ENCODE measurements at places on chromosomes 6 and 20.

GRCh38 chr6:154611241-154611640 lies 100.8 kb upstream of the CNKSR3 start:
- no peak for DNase-seq

DNA sequence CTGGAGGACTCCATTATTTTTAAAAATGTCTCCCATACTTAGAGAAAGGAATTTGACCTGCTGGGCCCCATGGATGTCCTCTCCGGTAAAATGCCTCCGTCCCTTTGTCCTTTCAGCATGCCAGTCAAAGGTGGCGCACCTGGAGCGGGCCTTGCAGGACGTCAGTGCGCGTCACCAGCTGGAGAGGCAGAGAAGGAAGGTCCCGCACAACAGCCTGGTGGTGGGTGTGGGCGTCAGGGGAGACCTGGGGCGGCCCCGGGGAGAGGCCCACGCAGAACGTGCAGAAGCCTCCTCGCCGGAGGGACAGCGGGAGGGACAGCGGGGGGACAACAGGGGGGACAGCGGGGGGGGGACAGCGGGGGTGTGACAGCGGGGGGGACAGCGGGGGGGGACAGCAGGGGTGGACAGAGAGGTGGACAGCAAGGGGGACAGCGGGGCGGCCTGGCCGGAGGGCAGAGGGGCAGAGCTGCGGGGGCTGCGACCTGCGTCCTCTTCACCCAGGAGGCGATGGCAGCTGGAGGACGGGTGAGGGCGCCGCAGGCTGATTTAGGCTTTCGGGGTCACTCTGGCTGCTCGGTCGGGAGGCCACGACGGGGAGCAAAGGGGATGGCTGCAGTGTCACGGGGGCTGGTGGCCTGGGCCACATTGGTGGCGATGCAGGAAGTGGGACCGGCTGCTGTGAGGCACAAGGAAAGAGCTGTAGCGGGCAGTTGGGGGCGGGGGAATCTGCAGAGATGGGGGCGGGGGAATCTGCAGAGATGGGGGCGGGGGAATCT lies 859 bp upstream of the KIF25 start:
- DNase-seq = no peak

- DNase-seq = no peak
Measured at GRCh38 chr6:4472222-4472621, 304.0 kb upstream of the CDYL start.

DNA sequence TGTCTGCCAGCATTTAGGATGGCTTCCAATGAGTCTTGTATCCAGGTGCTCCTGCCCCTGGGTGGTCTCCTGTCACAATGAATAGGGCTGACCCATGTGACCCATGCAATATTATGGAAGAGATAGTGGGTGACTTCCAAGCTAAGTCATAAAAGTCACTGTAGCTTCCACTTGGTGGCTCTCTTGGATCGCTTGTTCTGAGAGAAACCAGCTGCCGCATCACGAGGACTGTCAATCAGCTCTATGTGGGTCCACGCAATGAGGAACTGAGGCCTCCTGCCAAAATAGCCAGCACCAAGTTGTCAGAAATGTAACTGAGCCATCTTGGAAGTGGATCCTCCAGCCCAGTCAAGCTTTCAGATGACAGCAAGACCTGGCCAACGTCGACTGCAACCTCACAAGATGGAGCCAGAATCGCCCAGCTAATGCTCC lies 14.9 kb upstream of the MATN4 start:
- DNase-seq = no peak

DNA sequence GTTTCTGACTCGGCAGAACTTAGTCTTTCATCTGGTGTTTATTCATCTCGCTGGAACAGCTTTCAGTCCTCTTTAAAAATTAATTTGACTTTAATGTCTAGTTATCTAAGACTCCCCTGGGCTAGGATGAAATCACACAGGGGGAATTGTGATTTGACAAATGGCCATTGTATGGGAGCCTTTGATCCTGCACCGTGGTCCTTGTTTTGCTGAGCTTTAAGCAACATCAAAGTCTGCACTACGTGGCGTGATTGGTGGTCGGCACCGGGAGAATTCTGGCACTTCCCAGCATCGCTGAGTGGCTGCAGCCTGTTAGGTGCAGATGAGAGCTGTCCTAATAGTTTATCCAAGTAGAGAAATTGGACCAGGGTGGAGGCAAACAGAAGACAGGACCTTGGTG lies 146.9 kb downstream of the TBC1D7 start:
- no peak for DNase-seq

GRCh38 chr6:25524542-25524941 lies 127.5 kb upstream of the SCGN start:
- DNase-seq = no peak

GRCh38 chr6:4613795-4614194 lies 162.4 kb upstream of the CDYL start:
- no peak for DNase-seq

GRCh38 chr20:47656318-47656717 lies 129.0 kb downstream of the SULF2 start:
- DNase-seq = no peak

GRCh38 chr6:135267085-135267484 lies 86.0 kb downstream of the MYB start:
- no peak for DNase-seq

DNA sequence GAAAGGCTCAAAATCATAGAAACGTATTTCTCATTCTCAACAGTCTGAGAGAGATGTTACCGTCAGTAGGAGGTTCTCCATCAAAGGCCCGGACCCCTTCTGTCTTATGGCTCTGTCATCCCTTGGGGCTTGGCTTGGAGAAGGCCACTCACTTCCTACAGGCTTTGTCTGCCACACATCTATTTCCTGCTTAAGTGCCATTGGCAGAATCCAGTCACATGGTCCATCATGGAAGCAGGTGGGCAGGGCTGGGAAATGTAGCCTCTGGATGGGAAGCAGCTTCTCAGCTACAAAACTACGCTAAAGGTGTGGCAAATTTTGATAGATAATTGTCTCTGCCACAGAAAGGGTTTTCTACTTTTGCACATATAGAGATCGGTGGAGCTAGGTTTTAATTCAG lies 12.6 kb upstream of the ZFP64 start:
- DNase-seq = no peak

DNA sequence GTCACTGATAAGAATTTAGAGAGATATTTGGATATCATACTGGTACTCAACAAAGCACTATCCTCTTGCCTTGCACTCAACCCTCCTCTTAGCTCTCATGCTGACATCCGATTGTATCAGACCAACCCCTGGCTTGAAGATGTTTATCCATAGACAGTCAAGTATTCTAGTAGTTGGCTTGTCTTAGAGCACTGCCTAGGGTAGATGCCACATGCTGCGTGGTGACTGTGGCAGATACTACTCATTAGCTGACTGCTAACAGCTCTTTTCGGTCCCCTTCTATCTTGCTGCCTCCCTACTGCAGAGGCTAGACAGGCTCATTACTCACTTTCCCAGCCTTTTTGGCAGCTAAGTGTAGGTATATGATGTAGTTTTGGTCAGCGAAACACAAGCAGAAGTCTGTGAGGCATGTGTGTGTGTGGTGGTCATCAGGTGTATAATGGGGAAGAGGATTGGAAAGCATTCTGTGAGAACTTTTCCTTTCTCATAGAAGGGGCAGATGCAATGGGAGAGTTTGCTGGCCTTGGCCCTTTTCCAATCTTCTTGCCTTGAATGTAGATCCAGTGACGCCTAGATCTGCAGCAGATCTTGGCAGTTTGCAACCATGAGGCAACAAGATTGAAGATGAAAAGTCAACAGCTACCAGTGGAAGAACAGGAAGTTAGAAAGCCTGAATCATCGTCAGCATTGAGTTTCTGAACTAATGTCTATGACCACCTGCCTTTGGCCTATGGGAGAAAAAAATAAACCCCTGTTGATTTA lies 4.4 kb upstream of the IFNGR1 start:
- no peak for DNase-seq

DNA sequence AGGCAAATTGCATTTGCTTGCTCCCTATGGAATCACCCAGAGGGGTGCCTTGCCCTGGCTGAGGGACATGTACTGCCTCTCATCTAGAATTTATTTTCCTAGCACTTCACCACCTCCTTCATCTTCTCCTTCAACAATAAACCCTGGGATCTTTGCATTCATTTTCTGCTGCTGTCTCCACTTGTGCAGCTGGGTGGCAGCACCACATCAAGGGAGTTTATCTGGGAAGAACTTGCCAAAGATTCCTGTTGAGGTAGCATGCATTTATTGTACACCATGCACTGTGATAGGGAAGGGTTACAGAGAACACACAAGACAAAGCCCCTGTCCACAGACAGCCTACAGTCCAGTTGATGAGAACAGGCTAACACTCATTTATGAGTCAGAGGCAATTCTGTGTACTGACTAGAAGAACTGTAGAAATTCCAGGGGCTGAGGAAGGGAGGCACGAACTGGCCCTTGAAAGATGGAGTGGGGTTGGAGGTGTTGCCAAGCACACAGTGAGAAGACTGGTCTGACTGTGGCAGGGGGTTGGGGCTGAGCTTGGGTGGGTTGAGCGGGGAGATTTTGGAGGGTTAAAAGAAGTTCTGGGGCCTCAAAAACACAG lies 17.5 kb downstream of the C20orf173 start:
- DNase-seq = peak; percentile 47

DNA sequence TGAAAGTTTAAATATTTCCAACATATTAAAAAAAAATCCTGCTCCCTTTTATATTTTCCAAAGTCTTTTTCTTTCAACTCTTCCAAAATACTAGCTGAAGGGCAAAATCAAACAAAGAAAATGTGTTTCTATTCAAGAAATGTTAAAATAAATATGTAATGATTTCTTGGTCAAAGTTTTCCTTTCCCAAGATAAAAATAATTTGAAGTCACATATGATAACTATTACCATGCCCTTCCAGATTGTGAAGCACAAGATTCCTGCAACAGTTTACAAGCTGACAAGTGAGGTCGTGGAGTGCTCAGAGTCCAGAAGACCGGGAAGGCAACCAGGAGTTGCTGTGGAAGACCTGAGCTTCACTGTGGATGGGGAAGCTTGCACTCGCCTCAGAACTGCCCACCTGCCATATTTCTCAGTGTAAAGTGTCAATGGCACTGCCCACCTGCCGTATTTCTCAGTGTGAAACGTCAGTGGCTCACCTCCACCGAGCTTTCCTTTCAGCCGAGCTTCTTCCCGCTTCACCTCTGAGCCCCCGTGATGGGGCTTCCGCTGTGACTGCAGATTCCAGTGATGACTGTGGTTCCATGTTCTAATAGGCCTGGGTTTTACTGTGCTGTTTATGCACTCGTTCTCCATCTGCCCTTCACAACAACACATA lies 160.5 kb downstream of the THBS2 start:
- DNase-seq = no peak

DNA sequence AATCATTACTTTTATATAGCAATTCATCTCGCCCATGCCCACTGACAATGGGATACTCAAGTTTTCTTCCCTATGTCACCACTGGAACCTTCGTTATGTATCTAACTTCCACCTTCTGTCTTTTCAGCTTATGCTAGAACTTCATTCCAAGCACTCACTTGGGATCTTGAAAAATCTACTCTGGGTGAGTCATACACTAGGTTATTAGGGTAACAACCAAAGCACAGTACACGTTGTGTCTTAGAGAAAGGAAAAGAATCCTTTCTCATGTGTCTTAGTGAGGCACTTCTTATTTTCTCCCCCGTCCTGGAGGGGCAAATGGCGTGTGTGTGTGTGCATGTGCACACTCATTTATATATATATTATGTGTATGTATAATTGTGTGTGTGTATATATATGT lies 18.3 kb upstream of the FAM162B start:
- DNase-seq = no peak

- DNase-seq = no peak
Measured at GRCh38 chr6:107079429-107079828, 35.9 kb downstream of the BEND3 start.

DNA sequence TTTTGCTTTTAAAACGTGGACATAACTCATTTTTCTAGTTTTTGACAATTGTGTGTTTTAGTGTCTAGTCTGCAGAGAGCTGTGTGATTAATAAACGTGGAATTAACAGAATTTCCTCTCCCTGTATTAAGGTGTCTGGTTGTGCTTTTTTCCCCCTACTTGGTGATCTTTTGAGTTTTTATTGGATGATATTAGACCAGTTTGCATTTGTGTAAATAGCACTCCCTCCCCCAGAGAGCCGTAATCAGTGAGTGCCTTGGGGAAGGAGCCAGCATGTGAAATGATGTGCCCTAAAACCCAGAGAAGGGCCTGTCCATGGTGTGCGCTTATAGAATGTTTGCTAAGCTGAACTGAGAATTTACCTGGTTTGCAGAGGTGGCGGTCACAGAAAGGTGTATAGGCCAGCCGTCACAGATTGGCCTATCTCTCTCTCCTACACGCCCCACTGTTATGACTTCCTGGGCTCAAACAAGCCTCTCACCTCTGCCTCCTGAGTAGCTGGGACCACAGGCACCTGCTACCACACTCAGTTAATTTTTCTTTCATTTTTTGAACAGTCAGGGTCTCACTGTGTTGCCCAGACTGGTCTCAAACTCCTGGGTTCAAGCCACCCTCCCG lies 42.4 kb downstream of the ALDH5A1 start:
- DNase-seq = no peak

GRCh38 chr20:45959126-45959525 lies 12.9 kb downstream of the ZNF335 start:
- DNase-seq = no peak

GRCh38 chr6:93721386-93722048 lies 302.2 kb upstream of the EPHA7 start:
- peak; percentile 71 for DNase-seq

DNA sequence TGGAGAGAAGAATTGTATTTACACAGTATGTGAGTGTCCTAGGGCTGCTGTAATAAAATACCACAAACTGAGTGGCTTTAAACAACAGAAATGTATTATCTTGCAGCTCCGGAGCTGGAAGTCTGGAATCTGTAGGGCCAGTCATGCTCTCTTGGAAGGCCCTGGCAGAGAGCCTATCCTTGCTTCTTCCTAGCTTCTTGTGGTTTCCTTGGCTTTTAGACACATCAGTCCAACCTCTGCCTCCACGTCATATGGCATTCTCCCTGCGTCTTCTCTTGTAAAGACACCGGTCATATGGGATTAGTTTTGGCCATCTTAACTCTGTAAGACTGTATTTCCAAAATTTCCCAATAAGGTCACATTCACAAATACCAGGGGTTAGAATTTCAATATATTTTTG lies 10.8 kb downstream of the FNDC1 start:
- no peak for DNase-seq

GRCh38 chr6:43978473-43979346 lies 148.5 kb downstream of the MRPL14 start:
- no peak for DNase-seq

DNA sequence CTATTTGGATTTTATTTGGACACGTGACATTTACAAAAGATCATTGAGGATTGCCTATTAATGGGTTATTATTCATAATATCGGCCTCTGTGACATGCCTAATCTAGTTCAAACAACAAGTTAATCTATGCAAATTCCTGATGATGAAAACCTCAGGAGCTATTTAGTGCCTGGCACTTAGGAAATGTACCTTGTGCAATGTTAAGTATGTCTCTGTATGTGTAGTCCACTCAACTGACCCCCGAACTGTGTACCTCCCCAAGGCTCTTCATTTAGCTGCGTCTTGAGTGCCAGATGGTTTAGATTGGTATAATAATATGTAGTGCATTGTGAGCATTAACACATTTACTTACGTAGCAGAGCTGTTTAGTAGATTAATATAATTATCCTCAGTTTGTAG lies 6.9 kb downstream of the LAMA2 start:
- no peak for DNase-seq

All from HAP-1 (cell line).